ENCODE measurements at places on chromosomes 1 and 21. TPM values are rescaled to one million over a fixed set of nuclear protein-coding genes. Genes with fewer than 3 reads are reported as not detected.

- DNase-seq, result no peak
Measured at GRCh38 chr1:25065795-25066238, 135.7 kb upstream of the RUNX3 start.

- no peak for DNase-seq
Measured at GRCh38 chr1:245322673-245323072, 167.9 kb downstream of the KIF26B start.

Gene LCE3D
- not detected for total RNA-seq

Gene NEXN
- total RNA-seq, result under 0.01 TPM

DNA sequence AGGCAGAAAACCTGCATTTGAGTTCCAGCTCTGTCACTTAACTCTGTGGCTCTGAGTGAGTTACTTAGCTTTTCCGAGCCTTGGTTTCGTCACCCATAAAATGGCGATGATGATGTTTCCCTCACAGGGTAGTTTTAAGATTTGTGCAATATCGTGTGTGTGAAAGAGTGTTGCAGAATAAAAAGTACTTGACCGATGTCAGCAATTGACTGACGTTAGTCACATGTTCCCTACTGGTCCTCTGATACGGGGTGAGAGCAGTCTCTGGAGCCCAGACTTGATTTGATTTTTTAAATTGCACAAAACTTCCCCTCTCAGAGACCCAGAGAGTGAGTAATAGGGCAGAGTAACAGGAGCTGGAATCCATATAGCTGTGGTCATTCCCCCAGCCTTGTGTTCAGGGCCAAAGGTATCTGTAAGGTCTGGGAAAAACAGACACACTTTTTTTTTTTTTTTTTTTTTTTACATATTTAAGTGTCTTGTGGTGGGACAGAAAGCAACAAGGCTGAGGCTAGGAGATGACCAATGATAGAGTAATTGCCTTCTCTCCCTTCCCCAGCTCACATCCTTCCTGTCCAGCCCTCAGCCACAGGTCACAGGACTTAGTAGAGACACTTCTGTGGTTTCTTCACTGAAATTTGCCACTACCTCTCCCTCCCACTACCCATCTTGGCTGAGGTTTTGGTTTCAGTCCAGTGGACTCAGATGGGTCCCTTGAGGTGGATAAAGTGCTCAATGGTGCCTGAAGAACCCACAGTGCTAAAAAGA lies 2.0 kb downstream of the FCER1G start:
- no peak for DNase-seq

- DNase-seq, result no peak
Measured at GRCh38 chr1:31785947-31786290, 21.8 kb upstream of the ADGRB2 start.

- no peak for DNase-seq
Measured at GRCh38 chr1:65724151-65724550, 68.5 kb upstream of the PDE4B start.

Gene C1orf21
- total RNA-seq, result 7.0 TPM

Gene SH2D5
- not detected for total RNA-seq

DNA sequence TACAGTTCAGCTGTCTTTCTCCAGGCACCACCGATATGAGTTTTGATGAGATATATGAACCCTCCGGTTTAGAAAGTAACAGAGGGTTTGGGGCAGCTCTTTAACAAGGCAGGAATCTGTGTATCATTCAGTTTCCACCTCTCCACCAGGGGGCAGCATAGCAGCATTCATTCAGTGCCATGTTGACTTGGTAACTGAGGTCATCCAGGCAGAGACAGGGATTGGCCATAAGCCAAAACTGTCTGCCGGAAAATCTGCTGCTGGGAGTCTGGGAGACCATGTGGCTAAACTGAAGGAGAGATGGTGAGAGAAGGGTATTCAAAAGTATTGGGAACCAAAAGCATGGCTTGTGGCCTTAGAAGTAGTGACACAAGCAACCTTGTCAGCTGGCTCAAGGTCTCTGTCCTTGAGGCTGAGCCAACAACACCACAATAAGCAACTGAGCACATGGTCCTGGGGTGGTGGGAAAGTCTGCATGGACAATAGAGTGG lies 98.5 kb downstream of the LMX1A start:
- no peak for DNase-seq

DNA sequence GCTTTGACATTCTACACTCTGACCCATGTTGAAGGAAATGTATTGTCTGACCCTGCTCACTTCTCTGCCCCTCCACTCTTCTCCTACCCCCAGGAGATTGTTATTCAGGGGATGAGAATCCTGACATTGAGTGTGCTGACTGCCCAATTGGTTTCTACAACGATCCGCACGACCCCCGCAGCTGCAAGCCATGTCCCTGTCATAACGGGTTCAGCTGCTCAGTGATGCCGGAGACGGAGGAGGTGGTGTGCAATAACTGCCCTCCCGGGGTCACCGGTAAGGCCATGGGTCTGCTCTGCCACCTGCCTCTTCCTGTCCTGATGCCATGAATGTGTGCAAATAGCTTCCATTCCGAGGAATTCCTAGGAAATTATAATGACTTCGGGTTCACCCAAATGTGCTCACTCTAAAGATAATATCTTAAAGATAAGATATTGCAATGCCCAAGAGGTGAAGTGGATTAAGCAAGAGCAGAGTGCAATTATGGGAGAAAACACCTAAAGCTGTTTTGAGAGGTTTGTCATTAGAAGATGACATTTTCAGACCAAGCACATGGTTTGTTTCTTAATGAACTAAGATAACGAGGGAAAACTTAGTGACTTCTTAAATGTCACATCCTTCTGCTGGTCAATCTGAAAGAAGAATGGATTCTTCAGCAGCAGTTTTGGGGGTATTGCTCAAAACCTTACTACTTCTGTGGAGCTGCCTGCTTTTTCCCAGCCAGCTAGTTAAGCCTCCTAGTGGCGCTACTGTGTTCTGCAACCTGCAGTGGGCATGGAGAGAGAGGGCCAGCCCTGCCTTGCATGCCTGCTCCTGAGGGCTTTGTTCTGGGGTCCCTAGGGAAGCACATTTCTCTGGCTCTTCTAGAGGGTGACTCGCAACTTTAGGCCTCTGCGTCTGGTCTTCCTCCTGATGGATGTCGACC lies 41.6 kb downstream of the LAMC2 start:
- no peak for DNase-seq

GRCh38 chr1:192059407-192059806 lies 98.9 kb upstream of the RGS18 start:
- DNase-seq, result no peak

- DNase-seq, result no peak
Measured at GRCh38 chr1:25425098-25426085, 4.8 kb upstream of the RHCE start.

- no peak for DNase-seq
Measured at GRCh38 chr1:218429301-218429700, 84.2 kb downstream of the TGFB2 start.

- DNase-seq, result no peak
Measured at GRCh38 chr1:39899611-39900538, 1.8 kb downstream of the MYCL start.

DNA sequence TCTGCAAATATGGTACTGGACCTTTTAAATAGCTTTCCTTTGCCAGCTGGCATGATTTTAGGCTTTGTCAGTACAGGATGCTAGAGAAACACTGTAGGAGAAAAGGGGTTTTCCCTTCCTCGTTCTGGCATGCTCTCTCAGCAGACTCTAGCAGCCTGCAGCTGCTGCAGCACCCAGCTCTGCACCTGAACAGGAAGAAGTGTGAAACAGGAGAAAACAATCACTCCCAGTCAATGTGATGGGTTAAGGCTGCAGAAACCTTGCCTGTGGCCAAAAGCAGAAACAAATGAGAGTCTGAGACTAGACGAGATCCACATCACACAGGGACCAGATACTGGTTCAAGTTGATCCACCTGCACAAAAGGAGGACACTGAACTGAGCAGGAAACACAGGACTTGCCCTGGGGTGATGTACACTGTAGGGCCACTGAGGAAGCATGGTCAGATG lies 21.2 kb downstream of the OVGP1 start:
- DNase-seq, result peak; percentile 84

Gene TRAF3IP3
- 32.9 TPM for total RNA-seq

GRCh38 chr1:232905331-232906034 lies 44.9 kb upstream of the NTPCR start:
- DNase-seq, result no peak

DNA sequence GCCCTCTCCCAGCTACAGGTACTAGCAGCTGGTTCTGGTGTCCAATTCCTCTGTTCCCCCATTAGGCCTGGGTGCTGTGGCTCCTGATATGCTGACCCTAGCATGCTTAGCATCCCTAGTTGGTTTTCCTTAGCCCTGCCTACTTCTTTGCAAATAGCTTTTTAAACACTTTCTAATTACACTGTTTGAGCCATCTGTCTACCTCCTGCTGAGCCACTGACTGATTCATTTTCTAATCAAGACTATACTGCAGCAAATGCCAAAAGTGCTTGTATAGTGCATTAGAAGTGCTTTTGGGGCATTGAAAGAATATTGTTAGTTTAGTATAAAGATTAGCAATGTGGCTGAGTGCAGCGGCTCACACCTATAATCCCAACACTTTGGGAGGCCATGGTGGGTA lies 36.3 kb downstream of the ERICH3 start:
- no peak for DNase-seq

Gene TFF3
- not detected for total RNA-seq

DNA sequence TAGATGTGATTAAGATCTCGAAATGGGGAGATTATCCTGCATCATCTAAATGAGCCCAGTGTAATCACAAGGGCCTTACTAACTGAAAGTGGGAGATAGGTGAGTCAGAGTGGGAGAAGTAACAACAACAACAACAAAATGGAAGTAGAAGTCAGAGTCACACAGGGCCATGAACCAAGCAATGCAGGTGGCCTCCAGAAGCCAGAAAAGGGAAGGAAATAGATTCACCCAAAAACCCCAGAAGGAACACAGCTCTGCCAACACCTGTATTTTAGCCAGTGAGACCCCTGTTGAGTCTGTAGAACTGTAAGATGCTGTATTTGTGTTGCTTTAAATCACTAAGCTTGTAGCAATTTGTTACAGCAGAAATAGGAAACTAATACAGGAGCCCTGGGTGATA lies 4.1 kb downstream of the TAGLN2 start:
- peak; percentile 81 for DNase-seq

Gene RABIF
- total RNA-seq, result 8.1 TPM

Gene OR10J1
- total RNA-seq, result under 0.01 TPM

- no peak for DNase-seq
Measured at GRCh38 chr1:201313086-201313485, 29.8 kb downstream of the PKP1 start.

Gene RAB4A
- 20.7 TPM for total RNA-seq

- DNase-seq, result no peak
Measured at GRCh38 chr1:113170519-113170918, 97.5 kb downstream of the LRIG2 start.

Gene RGSL1
- not detected for total RNA-seq

DNA sequence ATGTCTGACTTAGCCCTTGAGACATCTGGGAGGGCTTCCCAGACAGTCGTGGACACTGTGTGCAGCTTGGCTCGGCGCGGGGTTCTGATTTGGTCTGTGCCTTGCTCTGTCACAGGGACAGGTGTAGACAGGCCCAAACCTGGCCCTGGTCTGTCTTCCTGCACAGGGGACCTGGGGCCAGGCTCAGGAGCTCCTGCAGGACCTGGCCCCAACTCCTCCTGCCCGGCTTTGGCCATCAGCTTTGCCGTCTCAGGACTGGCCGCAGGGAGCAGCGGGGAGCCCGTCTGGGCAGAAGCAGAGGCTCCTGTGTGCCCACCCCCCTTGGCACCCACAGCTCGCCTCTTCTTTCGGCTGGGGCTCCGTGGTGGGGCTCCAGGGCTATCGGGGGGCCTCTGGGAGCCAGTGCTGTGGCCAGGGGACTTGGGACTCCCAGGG lies 1.7 kb downstream of the PERM1 start:
- DNase-seq, result no peak

Gene CNR2
- total RNA-seq, result 1.3 TPM

Gene YARS1
- total RNA-seq, result 53.3 TPM

Gene CFAP107
- not detected for total RNA-seq

GRCh38 chr1:231806623-231807495 lies 180.3 kb downstream of the DISC1 start:
- DNase-seq, result peak; percentile 74

Gene NPR1
- total RNA-seq, result 0.27 TPM

Gene LAPTM5
- 352 TPM for total RNA-seq

DNA sequence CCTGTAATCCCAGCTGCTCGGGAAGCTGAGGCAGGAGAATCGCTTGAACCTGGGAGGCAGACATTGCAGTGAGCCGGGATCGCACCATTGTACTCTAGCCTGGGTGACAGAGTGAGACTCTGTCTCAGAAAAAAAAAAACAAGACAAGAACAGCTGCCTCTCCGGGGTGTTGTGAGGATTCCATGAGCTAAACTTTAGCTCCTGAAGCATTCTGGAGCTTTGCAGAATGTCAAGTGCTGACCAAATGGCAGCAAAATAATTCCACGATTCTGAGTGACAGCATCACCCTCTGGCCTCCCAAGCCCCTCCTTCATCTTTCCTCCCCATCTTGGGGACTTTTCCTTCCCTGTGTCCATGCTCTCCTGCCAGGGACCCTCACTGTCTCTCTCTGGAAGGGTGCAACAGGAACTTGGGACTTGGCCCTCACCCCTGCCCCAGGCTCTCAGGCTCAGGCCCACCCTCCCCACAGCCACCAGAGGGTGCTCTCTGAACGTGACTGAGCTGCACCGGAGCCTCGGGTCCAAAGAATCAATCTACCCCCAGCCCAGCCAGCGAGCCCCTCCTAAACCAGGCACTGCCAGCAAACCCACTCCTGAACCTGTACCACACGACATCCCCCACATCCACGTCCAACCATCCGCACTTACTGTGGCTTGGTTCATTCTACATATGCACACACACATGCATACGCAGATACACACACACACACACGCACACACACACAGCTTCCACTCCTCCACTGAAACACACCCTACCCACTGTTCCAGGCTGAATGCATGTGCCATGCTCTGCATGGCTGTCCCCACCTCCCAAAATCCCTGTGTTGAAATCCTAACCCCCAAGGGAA lies 45.7 kb downstream of the ACOT7 start:
- peak; percentile 78 for DNase-seq

GRCh38 chr1:208351838-208352237 lies 107.7 kb upstream of the PLXNA2 start:
- no peak for DNase-seq

Gene ANGPTL7
- not detected for total RNA-seq

- DNase-seq, result no peak
Measured at GRCh38 chr1:9105336-9105867, 23.5 kb downstream of the GPR157 start.

- peak; percentile 50 for DNase-seq
Measured at GRCh38 chr1:234942879-234943506, 185.6 kb downstream of the TOMM20 start.

- no peak for DNase-seq
Measured at GRCh38 chr1:234597894-234598293, 12.1 kb downstream of the IRF2BP2 start.

DNA sequence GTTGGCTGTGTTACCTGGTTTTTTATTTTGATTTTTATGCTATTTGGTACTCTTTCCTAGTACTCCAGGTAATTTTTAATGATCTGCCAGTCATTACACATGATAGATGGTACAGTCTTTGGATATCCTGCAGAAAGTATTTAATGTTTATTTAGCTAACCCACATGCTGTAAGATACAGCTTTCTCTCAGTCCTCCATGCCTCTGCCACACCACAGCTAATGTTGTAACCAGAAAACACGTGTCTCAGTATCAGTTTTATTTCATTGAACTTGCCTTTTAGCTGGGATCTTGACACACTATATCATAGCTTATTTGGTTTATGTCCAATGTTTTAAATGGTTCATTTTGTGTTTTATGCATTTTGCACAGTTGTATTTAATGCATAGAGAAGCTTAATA lies 1648.4 kb downstream of the KCNT2 start:
- DNase-seq, result no peak

Gene OR2L8
- 9.2 TPM for total RNA-seq

- DNase-seq, result no peak
Measured at GRCh38 chr1:210260096-210260495, 27.5 kb downstream of the SERTAD4 start.

Gene VSIG8
- total RNA-seq, result not detected

GRCh38 chr1:7430047-7430608 lies 341.0 kb upstream of the VAMP3 start:
- DNase-seq, result no peak

Data from hematopoietic multipotent progenitor cell (in vitro differentiated cells).